Stimulated activated CD4-positive, alpha-beta T cell treated with anti-CD3 and anti-CD28 coated beads, Interleukin-1b, Interleukin-23, amount 100 ng/mL, for 48 hours (primary cell): ENCODE measurements at places on chromosomes 4 and X.

DNA sequence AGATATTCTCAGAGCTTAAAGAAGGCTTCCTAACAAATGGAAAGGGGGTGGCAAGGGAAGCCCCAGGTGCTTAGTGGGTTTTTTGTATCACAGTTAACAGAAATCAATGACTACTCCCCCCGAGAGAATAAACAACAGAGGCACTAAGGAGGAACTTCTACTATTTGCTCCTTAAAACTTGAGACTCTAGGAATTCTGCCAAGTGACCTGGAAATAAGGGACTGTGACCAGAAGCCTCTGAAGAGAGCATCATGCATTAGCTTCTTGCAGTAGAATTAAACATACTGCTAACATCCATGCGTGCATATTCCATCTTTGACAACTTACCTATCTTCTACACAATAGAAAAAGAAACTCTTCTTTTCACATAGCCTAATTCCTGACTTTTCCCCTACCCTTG, 86.8 kb downstream of the CAMK2D start:
- no peak for DNase-seq

GRCh38 chr4:21211846-21212245, 511.6 kb downstream of the PACRGL start:
- no peak for DNase-seq

- DNase-seq, result no peak
Observed at GRCh38 chr4:79088946-79089691, 149.9 kb upstream of the PAQR3 start.

DNA sequence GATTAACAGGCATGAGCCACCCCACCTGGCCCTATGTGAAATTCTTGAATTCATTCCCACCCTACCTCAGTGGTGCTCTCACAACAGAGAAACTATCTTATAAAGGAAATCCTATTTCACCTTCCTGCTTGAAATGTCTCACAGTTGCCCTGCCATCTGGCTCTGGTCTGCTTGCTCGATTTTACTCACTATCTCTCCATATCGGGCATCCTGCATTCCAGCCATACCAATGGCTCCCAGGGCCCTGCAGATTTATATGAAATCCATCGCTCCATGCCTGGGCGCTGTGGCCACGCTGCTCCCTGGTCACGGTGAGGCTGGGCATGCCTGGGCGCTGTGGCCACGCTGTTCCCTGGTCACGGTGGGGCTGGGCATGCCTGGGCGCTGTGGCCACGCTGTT, 15.8 kb downstream of the SORBS2 start:
- DNase-seq, result no peak

GRCh38 chr4:141909541-141909940, 273.2 kb downstream of the IL15 start:
- DNase-seq, result no peak

DNA sequence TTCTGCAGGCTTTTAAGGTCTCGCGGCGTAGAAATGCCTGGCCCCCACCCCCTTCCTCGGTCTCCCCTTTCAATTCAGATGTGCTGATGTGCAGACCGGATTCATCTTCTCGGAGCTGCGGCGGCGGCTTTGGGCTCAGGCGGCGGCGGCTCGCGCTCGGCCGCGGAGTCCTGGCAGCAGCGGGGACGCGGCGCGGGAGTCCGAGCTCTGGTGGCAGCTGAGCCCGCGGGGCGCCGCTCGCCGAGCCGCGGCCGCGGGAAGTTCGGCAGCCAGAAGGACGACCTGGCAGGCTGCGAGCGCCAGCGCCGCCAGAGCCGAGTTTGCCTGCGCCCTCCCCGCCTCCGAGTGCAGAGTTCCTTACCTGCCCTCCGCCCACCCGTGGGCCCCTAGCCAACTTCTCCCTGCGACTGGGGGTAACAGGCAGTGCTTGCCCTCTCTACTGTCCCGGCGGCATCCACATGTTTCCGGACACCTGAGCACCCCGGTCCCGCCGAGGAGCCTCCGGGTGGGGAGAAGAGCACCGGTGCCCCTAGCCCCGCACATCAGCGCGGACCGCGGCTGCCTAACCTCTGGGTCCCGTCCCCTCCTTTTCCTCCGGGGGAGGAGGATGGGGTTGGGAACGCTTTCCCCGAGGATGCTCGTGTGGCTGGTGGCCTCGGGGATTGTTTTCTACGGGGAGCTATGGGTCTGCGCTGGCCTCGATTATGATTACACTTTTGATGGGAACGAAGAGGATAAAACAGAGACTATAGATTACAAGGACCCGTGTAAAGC, 448 bp downstream of the TLL1 start:
- no peak for DNase-seq
